ENCODE measurements at places on chromosomes 2 and 18. TPM values are rescaled to one million over a fixed set of nuclear protein-coding genes. Genes with fewer than 3 reads are reported as not detected.

GRCh38 chr2:108632332-108633160 is 86.7 kb upstream of the RANBP2 start:
- no peak overlapping the region for H3K27ac ChIP-seq
- DNase-seq = no peak
- H3K36me3 ChIP-seq = no peaks in the 10 kb centered on the region
- H3K27me3 ChIP-seq = no peaks in the 10 kb centered on the region
- H3K4me3 ChIP-seq = no peak overlapping the region

GRCh38 chr2:96783388-96783787 is 22.7 kb downstream of the CNNM4 start:
- H3K4me1 ChIP-seq = no peaks in the 10 kb centered on the region
- no peaks in the 10 kb centered on the region for H3K36me3 ChIP-seq
- H3K27ac ChIP-seq = no peak overlapping the region
- H3K4me3 ChIP-seq = no peak overlapping the region
- no peak for DNase-seq

The GULP1 gene
- 124 TPM for total RNA-seq

The SLC40A1 gene
- not detected for total RNA-seq

The CHRNG gene
- total RNA-seq = not detected

GRCh38 chr2:128341621-128342020 is 23.0 kb upstream of the HS6ST1 start:
- DNase-seq = no peak
- peaks cover 8% of the 10 kb centered on the region for H3K36me3 ChIP-seq
- H3K4me1 ChIP-seq = no peaks in the 10 kb centered on the region
- H3K27me3 ChIP-seq = no peaks in the 10 kb centered on the region
- H3K4me3 ChIP-seq = no peak overlapping the region
- H3K27ac ChIP-seq = no peak overlapping the region

GRCh38 chr2:85522090-85522647 is 16.8 kb upstream of the MAT2A start:
- no peak for DNase-seq
- H3K27me3 ChIP-seq = no peaks in the 10 kb centered on the region
- H3K4me3 ChIP-seq = no peak overlapping the region
- H3K27ac ChIP-seq = no peak overlapping the region

DNA sequence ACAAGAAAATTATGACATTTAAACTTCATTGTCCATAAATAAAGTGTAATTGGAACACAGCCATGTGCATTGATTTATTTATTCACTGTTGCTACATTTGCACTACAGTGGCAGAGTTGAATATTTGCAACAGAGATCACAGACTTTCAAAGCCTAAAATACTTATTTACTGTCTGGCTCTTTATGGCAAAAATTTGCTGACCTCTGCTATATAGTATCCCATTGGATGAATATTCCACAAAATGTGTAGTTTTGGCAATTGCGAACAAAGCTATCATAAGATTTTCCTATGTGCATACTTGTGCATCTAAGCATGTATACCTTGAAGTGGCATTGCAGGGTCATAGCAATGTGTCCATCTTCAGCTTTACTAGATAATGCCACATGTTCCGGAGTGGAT is 32.1 kb downstream of the CCDC85A start:
- no peak overlapping the region for H3K4me3 ChIP-seq
- no peaks in the 10 kb centered on the region for H3K4me1 ChIP-seq
- no peaks in the 10 kb centered on the region for H3K27me3 ChIP-seq
- H3K27ac ChIP-seq = no peak overlapping the region

DNA sequence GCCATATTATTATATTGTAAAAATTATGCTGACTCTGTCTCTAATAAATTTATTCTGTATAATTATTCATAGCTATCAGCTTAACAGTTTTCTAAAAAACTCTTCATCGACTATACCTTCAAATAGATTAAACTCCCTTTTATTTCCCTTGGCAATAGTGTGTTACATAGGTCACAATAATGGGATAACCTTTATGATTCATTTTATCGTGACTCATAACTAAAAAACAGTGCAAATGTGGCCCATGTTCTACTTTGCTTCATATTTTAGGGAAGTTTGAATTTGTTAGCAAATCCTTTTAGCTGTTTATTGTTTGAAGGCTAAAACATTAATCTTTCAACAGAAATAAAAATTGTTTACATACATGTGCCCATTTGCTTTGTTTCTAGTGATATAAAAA is 783.2 kb upstream of the CDH2 start:
- no peak overlapping the region for H3K27ac ChIP-seq
- H3K4me3 ChIP-seq = no peak overlapping the region
- H3K36me3 ChIP-seq = no peaks in the 10 kb centered on the region
- DNase-seq = no peak

DNA sequence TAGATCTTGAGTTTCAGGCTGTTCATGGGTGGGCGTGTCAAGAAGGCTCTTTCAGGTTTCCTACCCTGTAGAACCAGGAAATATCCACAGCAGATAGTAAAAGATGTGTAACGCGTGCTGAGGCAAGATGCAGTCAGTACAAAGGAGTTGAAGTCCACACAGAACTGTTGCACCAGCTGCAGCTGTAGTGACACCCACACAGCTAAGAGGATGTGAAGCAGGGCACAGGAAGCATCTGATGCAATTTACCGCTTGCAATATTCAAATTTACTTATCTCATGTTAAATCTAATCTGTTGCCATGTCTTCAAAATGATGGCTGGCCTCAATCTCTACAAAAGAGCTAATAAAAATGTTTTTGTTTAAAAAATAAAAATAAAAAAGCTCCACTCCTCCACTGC is 132.8 kb downstream of the ARHGAP15 start:
- H3K36me3 ChIP-seq = no peaks in the 10 kb centered on the region
- H3K27me3 ChIP-seq = no peaks in the 10 kb centered on the region
- no peaks in the 10 kb centered on the region for H3K4me1 ChIP-seq
- H3K27ac ChIP-seq = no peak overlapping the region
- H3K4me3 ChIP-seq = no peak overlapping the region

- H3K27ac ChIP-seq = no peak overlapping the region
- no peaks in the 10 kb centered on the region for H3K36me3 ChIP-seq
- H3K4me1 ChIP-seq = peaks cover 3% of the 10 kb centered on the region
- H3K27me3 ChIP-seq = no peaks in the 10 kb centered on the region
- no peak for DNase-seq
- H3K4me3 ChIP-seq = no peak overlapping the region
Observed at GRCh38 chr2:228015741-228016140, 144.3 kb downstream of the DAW1 start.

The C2orf80 gene
- total RNA-seq = not detected

DNA sequence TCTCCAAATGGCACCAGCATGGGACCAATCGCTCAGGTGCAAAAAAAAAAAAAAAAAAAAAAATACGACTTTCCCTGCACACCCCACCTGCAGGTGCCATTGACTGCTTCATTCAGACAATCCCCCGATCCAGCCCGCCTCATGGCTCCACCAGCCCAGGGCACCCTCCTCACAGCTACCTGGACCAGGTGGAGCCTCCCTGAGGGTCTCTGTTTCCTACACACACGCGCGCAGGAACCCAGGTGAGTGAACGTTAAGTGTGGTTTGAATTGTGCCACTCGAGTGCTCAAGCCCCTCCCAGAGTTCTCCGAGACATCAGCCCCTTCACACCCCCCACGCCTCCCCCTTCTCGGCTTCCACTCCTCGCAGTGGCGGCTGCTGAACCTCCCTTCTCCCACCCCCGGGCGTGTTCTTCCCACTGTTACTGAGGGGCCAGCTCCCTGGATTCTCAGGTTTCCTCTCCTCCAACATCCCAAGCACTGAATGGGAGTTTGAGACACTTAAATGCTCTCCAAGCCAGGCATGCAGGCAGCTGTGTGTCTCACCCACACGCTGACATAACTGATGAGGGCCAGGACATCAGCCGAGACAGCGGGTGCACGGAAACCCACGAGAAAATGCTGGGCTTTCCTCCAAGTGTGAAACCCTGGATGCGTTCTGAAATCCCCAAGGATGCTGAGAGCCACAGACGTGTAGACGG is 88.8 kb upstream of the SNTG2 start:
- H3K4me1 ChIP-seq = no peaks in the 10 kb centered on the region
- no peaks in the 10 kb centered on the region for H3K27me3 ChIP-seq
- H3K36me3 ChIP-seq = no peaks in the 10 kb centered on the region
- no peak overlapping the region for H3K4me3 ChIP-seq
- peak; percentile 36 for DNase-seq

DNA sequence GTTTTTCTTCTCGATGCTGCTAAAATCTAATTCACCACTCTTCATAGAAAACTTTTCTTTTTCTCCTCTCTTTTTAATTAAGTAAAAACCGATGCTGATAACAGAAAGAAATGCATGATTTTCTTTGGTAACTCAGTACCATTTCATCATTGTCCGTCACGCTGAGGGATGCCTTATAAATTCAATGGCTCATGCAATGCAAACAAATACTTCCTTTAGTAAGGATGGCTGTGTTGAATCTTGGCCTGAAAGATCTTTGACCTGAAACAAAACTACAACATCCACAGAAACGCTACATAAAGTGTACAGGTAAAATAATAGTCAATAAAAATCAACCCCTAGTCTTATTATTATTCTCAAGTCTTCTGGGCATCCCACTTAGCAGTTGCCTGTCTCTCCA is 261.4 kb downstream of the SLC8A1 start:
- H3K4me3 ChIP-seq = no peak overlapping the region
- no peaks in the 10 kb centered on the region for H3K4me1 ChIP-seq
- no peaks in the 10 kb centered on the region for H3K27me3 ChIP-seq
- no peaks in the 10 kb centered on the region for H3K36me3 ChIP-seq
- no peak overlapping the region for H3K27ac ChIP-seq
- DNase-seq = no peak

DNA sequence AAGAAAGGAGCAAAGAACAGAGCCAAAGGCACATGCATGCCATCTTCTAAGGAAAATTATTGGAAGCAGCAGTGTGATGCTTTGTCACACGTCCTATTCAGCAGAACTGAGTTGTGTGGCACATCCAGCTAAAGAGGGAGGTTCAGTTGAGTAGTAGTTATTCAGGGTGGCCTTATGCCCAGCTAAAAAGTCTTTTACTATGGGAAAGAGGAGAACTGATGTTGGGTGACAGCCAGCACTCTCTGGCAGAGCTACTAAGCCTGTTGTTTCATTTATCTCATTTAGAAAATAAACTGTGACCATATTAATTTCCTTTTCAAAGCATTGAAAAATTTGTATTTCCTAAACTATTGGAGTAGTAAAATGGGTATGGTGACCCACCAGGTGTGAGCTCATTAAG is 18.5 kb downstream of the ITGA6 start:
- H3K4me3 ChIP-seq = no peak overlapping the region
- no peak for DNase-seq
- H3K36me3 ChIP-seq = peaks cover 13% of the 10 kb centered on the region
- no peaks in the 10 kb centered on the region for H3K27me3 ChIP-seq
- no peak overlapping the region for H3K27ac ChIP-seq
- peaks cover 8% of the 10 kb centered on the region for H3K4me1 ChIP-seq

The SKOR2 gene
- total RNA-seq = 0.18 TPM

DNA sequence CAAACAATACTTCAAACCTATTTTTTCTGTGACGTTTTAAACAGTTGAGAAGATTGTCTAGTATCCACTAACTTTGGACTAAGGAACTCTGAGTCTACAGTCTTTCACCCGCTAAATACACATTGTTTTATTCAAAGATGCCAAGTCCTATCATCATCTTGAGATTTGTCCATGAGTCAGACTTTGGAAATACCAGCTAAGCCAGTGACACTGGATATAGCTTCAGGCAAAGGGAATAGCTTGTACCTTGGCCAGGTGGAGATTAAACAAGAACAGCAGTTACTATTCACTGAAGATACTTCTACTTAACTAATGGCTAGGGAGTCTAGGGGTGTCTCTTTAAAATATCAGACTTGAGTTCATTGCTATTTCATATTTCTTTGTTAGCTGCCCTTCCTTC is 137.5 kb downstream of the COMMD1 start:
- H3K4me3 ChIP-seq = no peak overlapping the region
- no peak for DNase-seq
- no peaks in the 10 kb centered on the region for H3K27me3 ChIP-seq
- no peaks in the 10 kb centered on the region for H3K4me1 ChIP-seq

DNA sequence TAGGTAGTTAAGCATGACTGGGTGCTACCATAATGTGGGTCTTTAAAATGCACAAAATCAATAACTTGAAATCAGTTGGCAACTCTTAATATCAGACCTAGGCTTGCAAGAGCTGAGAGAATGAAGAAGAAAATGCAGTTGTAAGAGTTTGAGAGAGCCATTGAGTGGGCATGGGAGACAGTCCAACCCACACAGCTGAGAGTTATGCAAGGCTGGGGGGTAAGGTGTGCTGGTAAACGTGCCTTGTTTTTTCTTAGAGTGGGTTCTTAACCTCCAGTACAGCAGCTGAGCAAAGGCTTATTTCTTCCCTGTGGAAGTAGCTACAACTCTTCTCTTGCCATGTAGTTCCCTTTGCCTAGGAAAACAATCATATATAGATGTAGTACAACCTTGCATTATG is 20.2 kb upstream of the CCDC178 start:
- no peaks in the 10 kb centered on the region for H3K36me3 ChIP-seq
- no peak overlapping the region for H3K27ac ChIP-seq
- DNase-seq = no peak
- no peaks in the 10 kb centered on the region for H3K4me1 ChIP-seq
- no peak overlapping the region for H3K4me3 ChIP-seq
- H3K27me3 ChIP-seq = no peaks in the 10 kb centered on the region

The HOXD11 gene
- not detected for total RNA-seq

- no peaks in the 10 kb centered on the region for H3K36me3 ChIP-seq
- H3K27ac ChIP-seq = no peak overlapping the region
- no peaks in the 10 kb centered on the region for H3K27me3 ChIP-seq
- peaks cover 7% of the 10 kb centered on the region for H3K4me1 ChIP-seq
- H3K4me3 ChIP-seq = no peak overlapping the region
Observed at GRCh38 chr2:30030361-30030760, 109.0 kb upstream of the ALK start.

The GAREM1 gene
- total RNA-seq = 5.2 TPM

DNA sequence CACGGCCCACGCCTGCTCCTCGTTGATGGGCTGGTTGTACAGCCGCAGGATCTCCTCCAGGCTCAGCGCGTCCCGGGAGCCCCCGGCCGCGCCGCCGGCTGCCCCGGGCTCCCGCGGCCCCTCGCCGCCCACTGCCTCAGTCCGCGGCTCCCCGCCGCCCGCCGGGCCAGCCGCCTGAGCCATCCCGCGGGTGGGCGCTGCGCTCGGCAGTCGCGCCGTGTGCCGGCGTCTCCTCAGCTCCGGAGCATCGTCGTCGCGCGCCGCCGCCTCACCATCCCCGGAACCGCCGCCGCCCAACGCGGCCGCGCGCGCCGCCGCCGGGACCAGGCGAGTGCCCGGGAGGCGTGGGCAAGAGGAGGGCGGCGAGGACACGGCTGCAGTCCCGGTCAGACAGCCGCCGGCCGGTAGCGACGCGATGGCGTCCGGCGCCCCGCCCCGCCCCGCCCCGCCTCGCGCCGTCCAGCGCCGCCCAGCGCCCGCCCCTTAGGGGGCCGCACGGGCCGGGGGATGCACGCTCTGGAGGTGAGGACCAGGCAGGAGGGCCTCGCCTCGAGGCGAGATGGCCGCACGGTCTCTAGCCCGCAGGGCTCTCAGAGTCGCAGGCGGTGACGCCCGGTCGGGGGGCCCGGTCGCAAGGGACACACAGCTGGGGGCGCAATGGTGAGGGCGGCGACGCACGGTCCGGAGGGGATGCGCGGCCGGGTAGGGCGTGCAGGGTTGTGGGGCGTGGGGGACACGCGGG is at the start of gene SPIRE1:
Gene SPIRE1 (minus strand): TSS at position 424 of the 742 bp plus-strand sequence. CDS start 241 bp downstream, at position 183.
- H3K27me3 ChIP-seq = no peaks in the 10 kb centered on the region
- DNase-seq = peak; percentile 69
- H3K4me1 ChIP-seq = no peaks in the 10 kb centered on the region
- peak within 1 kb of the TSS; percentile 75 for H3K4me3 ChIP-seq
- H3K27ac ChIP-seq = no peak within 1 kb of the TSS

The PLGLB2 gene
- 0.68 TPM for total RNA-seq
